Activated naive CD4-positive, alpha-beta T cell treated with anti-CD3 and anti-CD28 coated beads, Interleukin-2, amount 50 U/mL, for 16 hours (primary cell): ENCODE measurements at places on chromosomes 12 and 14.

DNA sequence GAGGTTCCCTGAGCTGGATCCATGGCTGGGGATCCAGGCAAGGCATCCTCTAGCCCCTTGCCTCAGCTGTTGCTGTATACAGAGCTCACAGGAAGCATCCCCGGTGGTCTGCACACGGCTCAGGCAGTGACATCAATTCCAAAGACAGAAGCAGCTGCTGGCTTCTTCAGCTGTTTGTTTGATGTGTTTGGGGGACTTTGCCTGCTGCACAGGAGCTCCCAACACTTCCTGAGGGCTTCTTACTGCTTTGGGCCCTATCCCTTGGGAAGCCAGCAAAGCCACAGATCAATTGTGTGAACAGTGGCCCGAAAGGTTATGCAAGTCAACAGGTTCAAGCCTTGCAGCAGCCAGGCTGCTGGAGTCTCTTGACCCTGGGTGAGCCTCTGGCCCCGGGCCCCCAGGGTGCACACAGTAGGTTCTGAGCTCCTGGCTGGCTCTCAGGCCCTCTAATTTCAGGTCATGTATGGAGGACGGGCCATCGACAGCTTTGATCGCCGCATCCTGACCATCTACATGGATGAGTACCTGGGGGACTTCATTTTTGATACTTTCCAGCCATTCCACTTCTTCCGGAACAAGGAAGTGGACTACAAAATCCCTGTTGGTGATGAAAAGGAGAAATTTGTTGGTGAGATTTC, 42.6 kb downstream of the CCDC92 start:
- no peak for DNase-seq

DNA sequence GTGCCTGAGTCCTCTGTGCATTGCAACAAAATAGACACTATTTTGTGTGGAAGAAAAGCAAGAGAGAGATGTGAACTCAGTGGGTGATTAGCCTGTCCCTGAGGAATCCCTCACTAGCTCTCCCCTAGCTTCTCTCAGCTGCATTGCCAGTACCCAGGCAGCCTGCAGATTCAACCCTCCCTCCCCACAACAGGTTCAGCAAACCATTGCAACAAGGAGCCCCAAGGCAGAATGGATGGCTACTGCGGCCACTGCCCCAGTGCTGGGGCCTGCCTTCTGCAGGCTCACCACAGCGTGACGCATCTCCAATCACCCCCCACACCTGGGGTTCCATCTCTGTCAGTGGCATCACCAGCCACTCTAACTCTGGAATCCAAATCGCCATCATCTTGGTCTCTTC, 2.3 kb downstream of the CRACR2A start:
- DNase-seq = no peak

- DNase-seq = no peak
Observed at GRCh38 chr14:63179383-63179782, 24.9 kb upstream of the RHOJ start.

GRCh38 chr12:45572114-45572513, 157.4 kb upstream of the ARID2 start:
- DNase-seq = no peak

DNA sequence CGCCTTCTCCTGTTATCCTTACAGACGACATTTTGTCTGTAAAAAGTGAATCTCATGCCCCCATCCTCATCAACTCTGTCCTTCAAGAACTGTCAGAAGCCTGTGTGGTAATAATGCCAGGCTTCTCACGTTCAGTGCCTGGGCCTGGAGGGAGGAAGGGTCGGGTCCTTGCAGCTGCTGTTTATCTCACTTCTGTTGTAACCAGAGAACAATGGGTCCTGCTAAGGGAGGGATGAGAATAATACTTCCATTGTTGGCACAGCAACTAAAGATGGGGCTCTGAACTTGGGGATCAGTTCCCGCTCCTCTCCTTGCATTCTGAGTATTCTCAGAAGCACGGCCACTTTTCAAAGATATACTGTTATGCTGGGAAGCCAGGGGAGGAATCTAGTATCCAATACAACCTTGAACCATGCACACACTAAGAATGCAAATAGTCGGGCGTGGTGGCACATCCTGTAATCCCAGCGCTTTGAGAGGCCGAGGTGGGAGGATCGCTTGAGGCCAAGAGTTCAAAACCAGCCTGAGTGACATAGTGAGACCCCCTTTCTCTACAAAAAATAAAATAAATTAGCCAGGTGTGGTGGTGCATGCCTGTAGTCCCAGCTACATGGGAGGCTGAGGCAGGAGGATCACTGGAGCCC, 38.8 kb upstream of the NINJ2 start:
- no peak for DNase-seq

GRCh38 chr12:34347367-34347766, 325.1 kb downstream of the ALG10 start:
- no peak for DNase-seq

DNA sequence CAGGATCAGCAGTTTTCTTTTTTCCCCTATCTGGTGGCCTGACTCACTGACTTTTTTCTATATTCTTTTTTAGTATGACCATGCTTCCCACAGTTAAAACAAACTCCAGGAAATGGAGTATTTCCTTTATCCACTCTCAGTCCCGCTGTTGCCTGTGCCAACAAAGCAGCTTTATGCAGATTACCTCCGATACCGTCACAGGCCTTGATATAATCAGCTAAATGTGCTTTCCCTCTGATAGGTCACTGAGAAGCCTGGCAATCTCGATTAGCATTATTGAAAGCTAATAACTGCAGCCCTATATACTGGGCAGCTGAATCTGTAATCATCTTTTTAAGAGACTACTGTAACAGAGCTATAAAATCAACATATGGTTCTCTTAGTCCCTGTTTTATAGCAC, 243.6 kb downstream of the KIF21A start:
- no peak for DNase-seq

- no peak for DNase-seq
Observed at GRCh38 chr12:62130834-62131552, 129.2 kb upstream of the USP15 start.

- DNase-seq = no peak
Observed at GRCh38 chr12:29428633-29429032, 47.7 kb upstream of the ERGIC2 start.

GRCh38 chr12:120118321-120119061, 1.9 kb upstream of the RAB35 start:
- no peak for DNase-seq
